Activated naive CD4-positive, alpha-beta T cell (primary cell): ENCODE measurements at places on chromosomes 6 and 20.

- no peak for DNase-seq
Observed at GRCh38 chr6:2973676-2974075, 2.3 kb upstream of the SERPINB6 start.

GRCh38 chr6:125078602-125079321 is 74.8 kb upstream of the TPD52L1 start:
- no peak for DNase-seq

DNA sequence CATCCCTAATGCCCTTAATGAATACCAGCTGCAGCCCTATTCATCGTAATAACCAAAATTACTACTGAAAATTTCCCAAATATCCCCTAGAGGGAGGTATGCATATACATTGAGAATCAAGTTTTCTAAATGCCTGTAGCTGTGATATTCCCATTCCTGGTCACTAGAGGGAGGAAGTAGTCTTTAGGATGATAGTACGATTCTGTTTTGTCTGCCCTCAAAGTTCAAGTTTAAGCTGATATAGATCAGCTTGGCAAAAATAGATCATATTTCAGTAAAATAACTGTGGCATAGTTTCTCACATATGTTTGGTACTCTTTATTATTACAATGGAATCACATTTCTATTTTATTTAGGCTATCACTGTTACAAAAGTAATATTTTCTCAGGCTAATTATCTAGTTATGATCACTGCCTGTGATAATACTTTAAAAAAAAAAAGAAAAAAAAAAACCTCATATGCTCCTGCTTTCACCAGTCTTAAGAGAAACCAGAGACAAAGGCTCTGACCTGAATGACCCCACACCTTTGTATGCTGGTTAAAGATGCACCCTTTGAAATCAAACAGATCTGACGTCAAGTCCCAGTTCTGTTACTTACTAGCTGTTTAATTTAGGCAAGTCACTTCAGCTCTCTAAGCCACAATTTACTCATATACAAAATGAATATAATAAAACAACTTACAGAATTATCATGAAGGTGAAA is 11.0 kb downstream of the TSPYL1 start:
- no peak for DNase-seq

DNA sequence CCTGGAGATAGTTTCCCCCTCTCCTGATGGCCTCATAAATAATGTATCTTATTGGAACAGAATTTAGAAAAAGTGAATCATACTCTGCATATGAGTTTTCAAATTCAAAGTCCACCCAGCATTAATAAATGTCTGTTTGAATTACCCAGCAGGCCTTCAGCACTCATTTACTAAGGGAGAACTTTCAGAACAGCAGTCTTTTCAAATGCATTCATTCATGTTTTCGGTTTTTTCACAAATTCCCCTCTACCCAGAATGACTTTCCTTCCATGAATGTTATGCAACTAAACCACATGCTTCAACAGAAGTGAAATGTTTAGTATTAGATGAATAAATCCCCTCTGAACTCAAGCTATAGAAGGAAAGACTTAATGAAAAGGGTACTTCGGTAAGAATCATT is 92.4 kb downstream of the RTN4IP1 start:
- no peak for DNase-seq

DNA sequence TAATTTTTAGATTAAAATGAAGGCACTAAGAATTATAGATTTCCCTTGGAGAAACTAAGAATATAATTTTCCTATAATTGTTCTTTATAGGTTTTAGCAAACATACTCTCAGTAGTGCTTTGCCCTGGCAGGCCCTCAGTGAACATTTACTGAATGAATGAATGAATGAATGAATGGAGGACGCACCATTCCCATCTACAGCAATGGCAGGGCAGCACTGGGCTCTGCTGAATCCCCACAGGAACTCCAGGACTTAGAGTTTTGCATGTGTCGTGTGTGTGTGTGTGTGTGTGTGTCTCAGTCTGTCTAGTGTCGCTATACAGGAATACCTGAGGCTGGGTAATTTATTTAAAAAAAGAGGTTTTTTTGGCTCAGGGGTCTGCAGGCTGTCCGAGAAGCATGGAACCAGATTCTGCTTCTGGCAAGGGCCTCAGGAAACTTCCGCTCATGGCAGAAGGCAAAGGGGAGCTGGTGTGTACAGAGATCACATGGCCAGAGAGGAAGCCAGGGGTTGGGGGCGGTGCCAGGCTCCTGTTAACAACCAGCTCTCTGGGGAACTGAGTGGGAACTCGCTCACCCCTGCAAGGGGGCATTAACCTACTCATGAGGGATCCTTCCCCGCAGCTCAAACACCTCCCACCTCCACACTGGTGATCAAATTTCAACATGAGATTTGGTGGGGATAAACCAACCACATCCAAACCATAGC is 20.1 kb downstream of the RNASET2 start:
- DNase-seq = peak; percentile 21

GRCh38 chr20:35003211-35004031 is 47.8 kb downstream of the MYH7B start:
- DNase-seq = no peak
